ENCODE measurements at places on chromosomes 4 and X.

DNA sequence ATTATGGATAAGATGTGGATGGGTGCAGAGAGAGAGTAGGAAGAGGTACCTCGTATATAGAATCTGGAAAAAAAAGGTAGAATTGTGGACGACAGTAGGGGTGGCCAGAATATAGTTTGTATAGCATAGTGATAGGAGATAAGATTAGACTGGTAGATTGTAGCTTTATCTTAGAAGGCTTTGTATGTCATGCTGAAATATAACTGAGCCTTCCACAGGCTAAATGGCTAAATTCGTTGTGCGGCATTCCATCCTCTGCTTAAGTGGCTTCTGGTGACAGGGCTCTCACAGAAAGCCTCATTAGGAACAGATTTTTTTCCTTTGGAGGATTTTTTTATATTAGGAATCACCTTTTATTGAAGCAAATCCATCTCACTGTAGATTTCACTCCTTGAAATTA lies 142.3 kb upstream of the BMPR1B start:
- DNase-seq, result no peak

DNA sequence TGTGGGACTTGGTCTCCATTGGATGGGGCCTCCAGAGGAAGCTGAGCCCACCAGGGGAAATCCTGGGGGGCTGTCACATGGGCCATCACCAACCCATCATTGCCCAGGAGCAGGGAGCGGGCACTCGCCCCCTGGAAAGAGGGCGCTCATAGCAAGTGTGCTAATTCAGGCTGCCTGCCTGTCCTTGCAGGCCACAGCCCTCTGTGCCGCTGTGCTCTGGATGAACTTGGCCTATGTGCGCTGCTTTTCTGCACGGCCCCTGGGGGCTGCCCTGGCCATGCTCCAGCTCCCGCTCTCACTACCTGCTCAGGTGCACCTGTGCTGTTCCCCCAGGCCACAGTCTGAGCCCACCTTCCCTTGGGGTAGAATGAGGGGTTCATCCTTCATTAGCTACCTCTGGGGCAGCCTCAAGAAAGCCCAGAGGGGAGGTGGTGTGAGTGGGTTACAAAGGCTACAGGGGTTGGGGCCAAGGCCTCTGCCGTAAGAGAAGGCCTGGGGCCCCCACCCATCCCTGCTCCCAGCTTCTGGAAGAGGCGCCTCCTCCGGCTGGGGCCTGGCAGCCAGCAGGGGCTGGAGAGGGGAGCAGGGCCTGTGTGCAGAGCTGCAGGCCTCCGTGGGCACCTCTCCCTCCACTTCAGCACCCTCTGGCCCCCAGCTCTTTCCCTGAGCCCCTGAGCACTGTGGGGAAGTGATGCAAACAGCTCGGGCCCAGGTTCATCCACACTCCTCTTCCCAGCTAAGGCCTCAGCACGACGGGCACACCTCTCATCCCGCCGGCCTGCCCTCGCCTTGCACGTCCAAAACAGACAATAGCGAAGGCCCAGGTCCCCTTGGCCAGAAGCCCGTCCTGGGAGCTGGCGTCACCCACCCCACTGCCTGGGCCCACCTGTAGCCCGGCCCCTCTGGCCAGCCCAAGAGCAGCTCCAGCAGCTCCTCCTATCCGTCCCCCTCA lies 8.9 kb downstream of the CFAP99 start:
- DNase-seq, result no peak

GRCh38 chr4:87632469-87632868 lies 17.6 kb upstream of the DMP1 start:
- DNase-seq, result no peak

GRCh38 chrX:40405399-40405798 lies 175.4 kb upstream of the ATP6AP2 start:
- DNase-seq, result no peak

GRCh38 chr4:184651899-184652298 lies 2.4 kb downstream of the PRIMPOL start:
- no peak for DNase-seq

DNA sequence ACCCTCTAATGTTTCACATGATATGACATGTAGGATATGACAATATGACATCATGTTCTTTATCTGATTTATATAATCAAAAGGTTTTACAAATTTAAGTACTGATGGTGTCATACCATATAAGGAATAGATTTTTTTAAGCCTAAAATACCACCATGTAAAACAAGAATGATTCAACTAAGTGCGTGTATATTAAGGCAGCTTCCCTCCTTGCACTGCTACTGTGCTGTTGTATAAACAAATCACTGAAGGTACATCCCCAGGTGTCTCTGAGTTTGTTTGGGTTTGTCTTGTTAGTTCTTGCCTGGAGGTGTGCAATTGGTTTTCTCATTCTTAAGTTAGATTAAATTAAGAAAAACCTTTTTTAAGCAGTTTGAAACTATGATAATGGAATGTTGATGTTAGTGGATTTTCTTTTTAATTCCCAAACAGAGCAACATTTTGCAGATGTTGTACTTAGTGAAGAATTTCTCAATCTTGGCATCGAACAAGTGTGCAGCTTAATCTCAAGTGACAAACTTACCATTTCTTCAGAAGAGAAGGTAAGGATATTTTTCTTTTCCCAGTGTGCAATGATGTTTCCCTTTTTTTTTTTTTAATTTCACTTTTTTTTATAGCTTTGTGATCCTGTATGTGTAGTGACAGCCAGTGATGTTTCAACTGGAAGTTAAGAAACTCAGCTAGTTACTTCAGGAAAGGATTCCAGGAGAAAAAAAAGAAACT lies 33.4 kb upstream of the MSMO1 start:
- DNase-seq, result no peak

DNA sequence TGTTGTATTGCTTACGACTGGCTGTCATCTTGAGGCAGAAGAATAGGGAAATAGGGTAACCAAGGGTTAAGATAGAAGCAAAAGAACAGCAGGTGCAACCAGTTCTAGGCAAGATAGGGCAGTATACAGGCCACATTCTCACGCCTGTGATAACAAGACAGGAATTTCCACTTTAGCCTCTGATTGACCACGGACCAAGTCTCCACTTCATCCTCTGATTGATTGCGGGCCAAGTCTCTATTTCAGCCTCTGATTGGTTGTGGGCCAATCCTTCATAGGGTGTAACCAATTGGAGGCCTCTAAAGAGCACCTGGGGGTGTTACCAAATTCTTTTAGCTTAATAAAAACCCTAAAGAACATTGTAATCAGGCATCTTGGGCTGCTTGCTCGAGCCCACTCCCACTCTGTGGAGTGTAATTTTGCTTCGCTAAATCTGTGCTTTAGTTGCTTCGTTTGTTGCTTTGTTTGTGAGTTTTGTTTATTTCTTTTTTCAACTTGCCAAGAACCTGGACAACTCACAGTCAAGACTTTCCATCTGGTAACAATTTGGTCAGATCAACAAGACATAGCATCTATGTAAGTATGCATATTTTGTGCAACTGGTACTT lies 8.7 kb upstream of the TBC1D9 start:
- DNase-seq, result no peak

DNA sequence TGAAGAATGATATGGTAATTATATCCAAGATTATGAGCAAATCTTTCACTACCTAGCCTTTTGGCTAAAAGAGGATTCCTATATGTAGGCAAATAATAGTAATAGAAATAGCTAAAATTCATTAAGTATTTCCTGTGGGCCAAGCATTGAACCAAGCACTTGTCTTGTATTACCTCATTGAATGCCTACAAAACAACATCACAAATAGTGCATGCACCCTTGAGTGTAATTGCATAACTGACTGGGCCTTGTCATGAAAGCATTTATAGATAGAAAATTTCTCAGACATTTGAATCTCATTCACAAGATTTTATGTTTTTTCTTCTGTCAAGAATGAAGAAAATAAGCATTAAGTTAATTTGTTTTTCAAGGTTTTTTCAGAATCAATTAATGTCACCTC lies 3.9 kb upstream of the HPGDS start:
- no peak for DNase-seq

Measured in stimulated activated CD4-positive, alpha-beta T cell treated with anti-CD3 and anti-CD28 coated beads, Interleukin-12 subunit alpha, Interleukin-12 subunit beta, amount 100 ng/mL, for 48 hours (primary cell).